Naive thymus-derived CD4-positive, alpha-beta T cell (primary cell): ENCODE measurements at places on chromosomes 2 and 18. TPM values are rescaled to one million over a fixed set of nuclear protein-coding genes. Genes with fewer than 3 reads are reported as not detected.

MRPL19 gene
- total RNA-seq, result 14.2 TPM

OBSL1 gene
- 7.1 TPM for total RNA-seq

DNA sequence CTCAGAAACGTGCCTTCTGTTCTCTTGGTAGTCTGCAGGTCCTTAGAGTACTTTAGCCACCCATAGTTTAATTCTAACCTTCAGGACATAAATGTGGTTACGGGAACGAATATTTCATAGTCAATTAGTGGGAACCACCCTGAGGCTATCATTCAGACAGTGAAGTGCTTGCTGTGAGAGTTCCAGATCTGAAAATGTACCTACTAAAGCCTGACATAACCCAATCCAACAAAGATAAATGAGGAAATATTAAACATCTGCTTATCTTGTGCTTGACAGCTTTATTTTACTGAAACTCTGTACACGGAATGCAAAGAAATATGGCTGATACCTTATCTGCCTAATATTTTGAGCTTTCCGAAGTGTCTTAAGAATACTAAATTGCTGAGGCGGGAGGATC lies 43.0 kb downstream of the RAB27B start:
- DNase-seq, result no peak

DNA sequence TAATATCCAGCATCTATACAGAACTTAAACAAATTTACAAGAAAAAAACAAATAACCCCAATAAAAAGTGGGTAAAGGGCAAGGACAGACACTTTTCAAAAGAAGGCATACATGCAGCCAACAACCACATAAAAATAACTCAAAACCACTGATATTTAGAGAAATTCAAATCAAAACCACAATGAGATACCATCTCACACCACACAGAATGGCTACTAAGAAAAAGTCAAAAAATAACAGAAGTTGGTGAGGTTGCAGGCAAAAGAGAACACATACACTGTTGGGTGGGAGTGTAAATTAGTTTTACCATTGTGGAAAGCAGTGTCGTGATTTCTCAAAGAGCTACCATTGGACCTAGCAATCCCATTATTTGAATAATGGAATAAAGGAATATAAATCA lies 1973.9 kb upstream of the LRRTM1 start:
- no peak for DNase-seq

LYPD6 gene
- not detected for total RNA-seq

GRCh38 chr2:199223791-199224190 lies 233.9 kb downstream of the SATB2 start:
- no peak for DNase-seq

- DNase-seq, result no peak
These were observed 48.8 kb upstream of the REL start for GRCh38 chr2:60832621-60833020.

EGR4 gene
- 0.15 TPM for total RNA-seq

GRCh38 chr18:59564561-59564960 lies 132.7 kb downstream of the CCBE1 start:
- no peak for DNase-seq

SCN9A gene
- total RNA-seq, result 1.4 and 2.4 TPM in 2 replicates

GRCh38 chr2:41707790-41708451 lies 339.9 kb upstream of the PKDCC start:
- no peak for DNase-seq
